ENCODE measurements at places on chromosomes 16 and 17.

GRCh38 chr17:75925103-75925502, 15.7 kb downstream of the FBF1 start:
- DNase-seq: no peak

- no peak for DNase-seq
Observed at GRCh38 chr17:62062302-62062701, 2.8 kb downstream of the MED13 start.

DNA sequence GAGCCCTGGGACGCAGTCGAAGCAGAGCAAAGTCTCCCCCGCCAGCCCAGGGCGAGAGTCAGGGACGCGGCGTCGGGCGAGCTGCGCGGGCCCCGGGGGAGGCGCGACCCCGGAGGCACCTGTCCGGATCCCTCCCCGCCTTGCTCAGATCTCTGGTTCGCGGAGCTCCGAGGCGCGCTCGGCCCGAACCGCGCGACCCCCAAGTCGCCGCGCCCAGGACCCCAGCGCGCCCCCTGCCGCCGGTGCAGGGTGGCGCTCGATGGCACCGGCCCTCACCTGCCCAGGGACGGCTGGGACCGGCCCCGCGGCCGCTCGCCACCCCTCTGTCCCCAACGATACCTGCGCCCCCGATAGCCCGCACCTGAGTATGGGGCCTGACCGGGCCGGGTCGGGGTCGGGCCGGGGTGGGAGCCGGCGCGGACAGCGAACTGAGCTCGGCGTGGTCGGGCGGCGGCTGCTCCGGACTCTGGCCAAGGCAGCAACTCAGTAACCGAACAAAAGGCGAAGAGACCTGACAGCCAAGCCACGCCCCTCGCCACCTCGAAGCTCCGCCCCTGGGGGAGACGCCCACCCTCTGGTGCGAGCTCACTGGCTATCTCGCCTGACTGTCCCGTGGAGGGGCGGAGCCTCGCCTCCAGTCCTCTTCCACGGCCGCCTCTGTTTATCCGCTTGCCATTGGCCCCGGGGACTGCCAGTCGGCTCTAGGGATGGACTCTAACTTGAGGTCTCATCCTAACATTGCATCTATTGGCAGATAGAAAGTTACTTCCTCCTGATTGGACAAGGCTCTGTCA, at the start of gene JUP:
JUP (minus strand) TSS at position 485 of the 794 bp plus-strand sequence. CDS start 14,857 bp downstream, outside the sequence.
- DNase-seq: peak; percentile 91

DNA sequence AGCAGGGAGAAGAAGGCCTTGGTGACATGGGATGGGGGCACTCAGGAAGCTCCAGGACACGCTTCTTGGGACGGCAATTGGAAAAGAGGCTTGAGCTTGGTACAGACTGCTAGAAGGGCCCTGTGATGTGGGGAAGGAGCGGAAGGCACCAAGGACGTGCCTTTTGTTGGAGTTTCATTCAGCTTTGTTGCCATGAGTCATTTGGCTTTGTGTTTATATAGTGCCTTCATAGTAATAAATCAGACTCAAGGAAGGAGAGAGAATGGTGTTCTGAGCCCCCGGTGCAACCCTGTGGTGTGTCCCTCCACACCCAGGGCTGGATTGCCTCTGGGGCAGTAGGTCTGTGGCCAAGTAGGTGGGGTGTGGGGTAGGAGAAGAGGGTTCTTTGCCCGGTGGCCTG, 7.4 kb upstream of the TBX4 start:
- DNase-seq: no peak

GRCh38 chr16:8964462-8964861, 756 bp upstream of the USP7 start:
- no peak for DNase-seq

GRCh38 chr17:13631529-13631928, 29.8 kb upstream of the HS3ST3A1 start:
- no peak for DNase-seq

- no peak for DNase-seq
Observed at GRCh38 chr17:58913552-58913951, 157.9 kb downstream of the PPM1E start.

GRCh38 chr17:66466840-66467367, 164.5 kb downstream of the PRKCA start:
- DNase-seq: peak; percentile 32

GRCh38 chr17:60149691-60150582, at the start of gene CA4:
Gene CA4 (plus strand): TSS chr17:60149973. CDS start chr17:60150035, 62 bp downstream.
- DNase-seq: no peak

DNA sequence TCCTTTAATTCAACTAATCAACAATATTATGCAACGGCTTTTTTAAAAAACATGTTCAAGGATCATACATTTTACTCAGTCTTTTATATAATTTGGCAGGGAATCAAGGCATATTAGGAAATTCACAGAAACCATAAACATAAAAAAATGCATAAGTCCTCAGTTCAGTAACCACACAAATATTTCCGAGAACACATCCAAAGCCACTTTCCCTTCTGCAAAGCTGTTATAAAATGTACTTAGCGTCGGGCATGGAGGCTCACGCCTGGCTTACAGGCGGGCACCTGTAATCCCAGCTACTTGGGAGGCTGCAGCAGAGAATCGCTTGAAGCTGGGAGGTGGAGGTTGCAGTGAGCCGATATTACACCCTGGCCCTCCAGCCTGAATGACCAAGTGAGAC, 9.7 kb upstream of the ZC3H7A start:
- DNase-seq: no peak

- DNase-seq: no peak
Observed at GRCh38 chr17:29368926-29369325, 21.2 kb upstream of the TAOK1 start.

GRCh38 chr16:89951509-89951908, 3.0 kb downstream of the DEF8 start:
- DNase-seq: no peak

- DNase-seq: no peak
Observed at GRCh38 chr17:41413982-41414381, 10.4 kb downstream of the KRT37 start.

DNA sequence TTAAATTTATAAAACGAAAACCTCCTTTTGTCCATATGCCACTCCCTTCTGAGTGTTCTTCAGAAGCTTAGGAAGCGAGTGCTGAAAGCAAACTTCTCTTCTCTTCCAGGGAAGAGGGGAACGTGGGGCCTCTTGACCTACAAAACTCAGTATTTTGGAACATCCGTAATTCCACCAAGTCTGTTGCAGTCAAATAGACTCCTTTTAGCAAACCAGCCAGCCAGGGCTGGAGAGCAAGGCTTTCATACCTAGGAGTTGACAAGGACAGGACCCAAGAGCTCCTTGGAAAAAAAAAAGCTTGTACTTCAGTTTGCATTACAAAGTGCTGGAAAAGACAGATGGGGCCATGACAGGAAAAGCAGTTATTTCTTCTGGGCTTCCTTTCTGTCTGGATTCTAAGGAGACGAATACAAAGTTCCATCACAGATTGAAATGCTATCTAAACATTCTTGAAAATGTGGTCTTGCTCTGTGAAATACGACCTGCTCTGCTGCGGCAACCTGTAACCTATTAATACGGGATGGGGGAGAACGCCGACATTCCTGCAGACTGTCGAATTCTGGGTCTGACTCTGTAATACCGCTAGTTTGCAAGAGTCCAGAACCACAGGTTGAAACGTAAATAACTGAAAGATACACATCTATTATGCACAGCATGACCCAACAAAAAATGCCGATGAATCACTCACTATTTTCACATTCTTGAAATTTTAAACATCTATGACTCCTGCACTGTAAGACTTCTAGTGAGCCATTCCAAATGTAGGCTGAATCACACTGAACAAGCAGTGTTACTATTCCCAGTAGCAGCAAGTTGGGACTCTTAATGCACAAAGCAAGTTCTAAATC, 20.6 kb downstream of the VPS53 start:
- DNase-seq: no peak

DNA sequence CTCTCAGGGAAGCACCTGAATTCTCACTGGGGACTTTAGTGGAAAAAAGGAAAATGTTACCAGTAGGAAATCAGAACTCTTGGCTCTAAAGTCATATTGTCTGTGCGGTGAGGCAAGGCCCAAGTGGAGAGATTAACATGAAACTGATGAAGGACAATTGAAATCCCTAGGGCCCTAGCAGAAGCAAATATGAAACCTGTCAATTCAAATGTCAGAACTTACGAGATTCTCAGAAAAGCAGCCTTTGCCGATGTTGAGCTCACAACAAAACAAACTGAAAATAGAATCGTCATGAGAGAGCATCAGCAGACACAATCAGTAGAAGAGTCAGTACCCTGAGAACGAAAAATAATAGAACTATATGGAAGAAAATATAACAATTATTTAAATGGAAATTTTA, 108.8 kb downstream of the ELAC2 start:
- DNase-seq: no peak

DNA sequence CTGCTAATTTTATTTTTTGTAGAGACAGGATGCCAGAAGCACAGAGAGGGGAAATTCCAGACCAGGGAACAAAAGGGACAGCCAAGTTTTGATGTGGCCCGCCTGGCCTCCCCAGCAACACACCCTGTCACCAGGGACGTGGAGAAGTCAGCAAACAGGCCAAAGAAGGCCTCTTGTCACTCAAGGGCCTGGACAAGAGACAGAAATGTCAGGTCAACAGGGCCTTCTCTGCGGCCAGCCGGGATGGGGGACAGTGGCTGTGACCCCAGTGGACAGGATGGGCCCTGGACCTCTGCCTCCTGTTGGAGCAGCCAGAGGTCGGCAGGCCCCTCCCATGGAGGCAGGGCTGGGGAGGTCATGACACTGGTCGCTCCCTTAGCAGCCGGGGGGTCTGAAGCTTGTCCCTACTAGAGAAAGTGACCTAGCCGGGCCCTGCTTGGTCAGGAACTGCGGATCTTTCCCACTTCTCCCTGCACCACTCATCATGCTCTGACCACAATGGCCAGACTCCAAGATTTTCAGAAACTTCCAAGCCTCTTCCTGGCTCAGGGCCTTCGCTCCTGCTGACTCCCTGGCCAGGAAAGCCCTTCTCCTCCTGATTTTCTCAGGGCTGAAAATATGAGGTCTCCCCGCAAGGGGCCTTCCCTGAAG, 9.2 kb upstream of the TVP23A start:
- DNase-seq: no peak

DNA sequence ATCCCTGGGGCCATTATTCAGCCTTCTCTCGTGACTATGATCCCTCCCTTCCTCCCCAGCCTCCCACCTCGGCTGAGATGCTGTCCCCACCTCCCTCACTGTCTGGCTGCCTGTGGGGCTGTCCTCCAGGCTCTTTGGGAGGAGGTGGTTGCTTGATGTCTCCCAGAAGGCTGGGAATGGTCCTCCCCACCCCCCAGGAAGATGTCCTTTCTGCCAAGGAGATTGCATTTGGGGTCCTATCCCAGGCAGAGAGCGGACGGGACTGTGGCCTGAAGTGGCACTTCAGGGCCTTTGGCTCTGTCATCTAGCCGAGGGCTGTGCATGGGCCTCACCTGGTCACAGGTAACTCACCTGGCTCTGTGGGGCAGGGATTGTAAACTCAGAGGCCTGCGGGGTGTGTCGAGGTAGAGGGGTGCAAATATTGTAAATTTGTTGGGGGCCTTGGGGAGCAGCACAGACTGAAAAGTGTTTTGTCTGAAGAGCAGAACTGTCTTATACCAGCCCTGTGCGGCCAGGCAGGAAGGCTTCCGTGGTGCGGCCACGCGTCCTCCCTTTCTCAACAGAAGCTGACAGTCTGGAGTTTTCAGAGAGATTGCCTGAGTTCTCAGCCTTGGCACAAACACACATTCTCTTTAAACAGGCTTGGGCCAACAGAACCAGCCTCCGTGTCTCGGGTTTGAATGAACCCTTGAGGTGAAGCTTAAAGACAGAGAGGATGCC, 177.9 kb downstream of the SEC14L1 start:
- no peak for DNase-seq

GRCh38 chr16:2197765-2198164, 1.4 kb upstream of the CASKIN1 start:
- DNase-seq: no peak

GRCh38 chr17:20234276-20234675, 225.1 kb downstream of the SPECC1 start:
- DNase-seq: peak; percentile 33

DNA sequence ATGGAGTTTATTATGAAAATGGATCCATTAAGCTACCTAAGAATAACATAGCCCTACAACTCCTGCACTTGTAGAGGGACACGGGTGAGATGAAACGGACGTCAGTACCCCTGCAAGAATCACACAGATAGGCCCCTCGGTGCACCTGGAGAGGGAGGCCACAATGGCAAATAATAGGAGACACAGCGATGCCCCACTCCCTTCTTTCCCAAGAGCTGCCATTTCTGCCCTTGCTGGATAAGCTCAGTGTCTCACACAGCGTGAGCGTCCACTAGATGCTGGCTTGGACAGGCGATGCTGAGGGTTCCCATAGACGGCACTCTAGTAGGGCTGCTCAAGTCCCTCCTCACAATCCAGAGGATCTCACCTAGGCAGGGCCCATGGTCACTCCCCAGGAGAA, 67.8 kb downstream of the ADCY9 start:
- DNase-seq: no peak

DNA sequence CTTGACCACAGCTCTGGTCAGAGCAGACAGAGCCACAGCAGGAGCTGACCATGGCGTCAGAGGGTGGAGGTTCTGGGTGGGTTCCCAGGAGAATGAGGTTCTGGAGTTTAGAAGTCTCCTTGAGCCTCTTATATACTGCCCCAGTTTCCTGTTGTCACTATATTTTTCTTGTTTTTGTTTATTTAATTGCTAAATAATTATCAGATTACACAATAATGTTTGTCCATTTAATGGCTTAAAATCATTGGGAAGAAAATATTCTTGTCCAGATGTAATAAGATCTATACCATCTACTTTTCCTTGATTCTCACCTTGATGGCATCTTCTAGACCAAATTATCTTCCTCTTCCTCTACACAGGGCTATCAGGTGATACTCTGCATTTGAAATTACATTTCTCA, at the start of gene KRTAP4-3:
KRTAP4-3 (minus strand) TSS at position 101 of the 400 bp plus-strand sequence; CDS start at position 52, 49 bp downstream.
- DNase-seq: no peak

- no peak for DNase-seq
Observed at GRCh38 chr16:80390871-80391489, 149.8 kb upstream of the DYNLRB2 start.

DNA sequence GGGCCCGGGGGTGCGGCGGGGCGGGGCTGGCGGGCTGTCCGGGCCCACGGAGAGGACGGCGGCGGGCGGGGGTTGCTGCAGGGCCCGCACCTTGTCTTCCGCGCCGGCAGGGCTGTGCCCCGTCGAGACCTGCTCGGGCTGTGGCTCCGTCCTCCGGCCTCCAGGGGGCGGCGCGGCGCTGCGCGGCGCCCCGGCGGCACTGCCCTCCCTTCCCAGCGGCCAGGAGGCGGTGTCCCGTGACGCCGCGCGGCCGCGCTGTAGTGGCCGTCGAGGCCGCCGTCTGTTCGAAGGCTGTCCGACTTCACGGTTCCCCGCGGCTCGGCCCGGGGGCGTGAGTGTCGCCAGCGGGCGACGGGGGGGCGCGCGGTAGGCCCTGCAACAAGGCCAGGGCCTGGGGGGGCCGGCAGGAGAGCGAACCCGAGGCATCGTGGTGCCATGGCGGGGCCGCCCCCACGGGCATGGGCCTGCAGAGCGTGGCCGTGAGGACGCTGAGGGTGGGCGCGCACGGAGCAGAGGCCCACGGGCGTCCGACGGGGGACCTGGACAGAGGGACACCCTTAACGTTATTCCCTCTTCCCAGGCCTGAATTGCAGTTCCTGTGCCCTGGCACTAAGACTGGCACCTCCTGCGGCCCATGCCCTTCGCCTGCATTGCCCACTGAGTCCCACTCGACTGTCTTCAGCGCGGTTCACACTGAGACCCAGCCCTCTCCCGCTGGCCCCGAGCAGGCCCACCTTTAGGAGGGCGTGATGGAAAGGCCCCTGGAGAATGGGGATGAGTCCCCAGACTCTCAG, at the start of gene PLEKHG4:
PLEKHG4 (plus strand) TSS at position 237 of the 794 bp plus-strand sequence; CDS start at position 750, 513 bp downstream.
- peak; percentile 74 for DNase-seq
